ENCODE measurements at places on chromosomes 7 and 10.

DNA sequence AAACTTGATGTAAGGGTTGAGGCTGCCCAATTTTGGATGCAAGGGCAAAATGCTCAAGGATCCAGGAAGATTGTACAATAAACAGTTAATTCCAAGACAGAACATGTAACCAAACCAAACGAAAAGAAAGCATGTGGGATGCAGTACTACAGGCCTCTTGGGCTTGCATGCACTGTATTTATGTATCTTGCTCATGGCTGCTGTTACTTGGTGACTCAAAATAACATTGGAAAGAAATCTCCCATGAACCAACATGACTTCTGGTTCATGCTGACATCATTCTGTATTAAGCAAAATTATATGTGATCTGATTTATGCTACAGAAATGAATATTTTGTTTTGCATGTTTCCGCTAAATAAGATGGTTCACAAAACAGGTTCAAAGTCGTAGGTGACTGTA, 65.9 kb upstream of the FZD1 start:
- DNase-seq = no peak

- DNase-seq = no peak
Observed at GRCh38 chr7:155744971-155745683, 67.1 kb downstream of the SHH start.

DNA sequence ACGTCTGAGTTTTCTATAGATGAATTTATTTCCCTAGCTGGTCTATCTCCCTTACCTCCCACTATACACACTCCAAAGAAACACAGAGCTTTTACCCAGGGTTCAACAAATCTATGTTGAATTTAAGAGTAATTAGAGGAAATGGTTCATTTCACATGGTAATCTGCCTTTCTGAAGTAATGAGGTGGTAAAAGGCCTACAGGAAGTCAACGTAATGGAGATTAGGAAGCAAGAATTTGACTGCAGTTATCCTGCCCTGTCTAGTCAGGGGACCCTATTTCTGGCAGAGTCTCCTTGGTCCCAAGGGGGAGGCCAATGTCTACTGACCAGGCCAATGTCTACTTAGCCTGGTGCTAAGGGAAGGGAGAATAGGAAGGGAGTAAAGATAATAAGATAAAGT, 21.4 kb upstream of the SIRT1 start:
- DNase-seq = no peak

- DNase-seq = no peak
Observed at GRCh38 chr7:132574223-132574622, 2.0 kb downstream of the PLXNA4 start.

DNA sequence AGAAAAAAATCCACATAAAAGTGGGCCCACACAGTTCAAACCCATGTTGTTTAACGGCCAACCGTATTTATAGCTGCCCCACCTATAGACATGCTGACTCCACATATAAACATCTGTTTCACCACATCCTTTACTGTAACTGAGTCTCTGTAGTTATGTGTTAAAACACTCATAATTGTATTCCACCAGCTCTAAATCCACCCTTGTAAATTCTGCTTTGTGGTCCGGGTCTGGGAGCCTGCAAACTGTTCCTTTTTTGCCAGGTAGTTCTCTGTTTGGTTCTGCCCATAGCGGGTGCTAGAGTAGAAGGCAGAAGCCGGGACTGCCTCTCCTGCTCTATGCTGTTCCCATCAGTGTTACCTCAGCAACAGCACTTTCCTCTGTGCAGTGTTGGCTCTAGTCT, 20.2 kb upstream of the FHIP2A start:
- DNase-seq = no peak

- DNase-seq = no peak
Observed at GRCh38 chr7:47405286-47405904, 176.5 kb downstream of the TNS3 start.

DNA sequence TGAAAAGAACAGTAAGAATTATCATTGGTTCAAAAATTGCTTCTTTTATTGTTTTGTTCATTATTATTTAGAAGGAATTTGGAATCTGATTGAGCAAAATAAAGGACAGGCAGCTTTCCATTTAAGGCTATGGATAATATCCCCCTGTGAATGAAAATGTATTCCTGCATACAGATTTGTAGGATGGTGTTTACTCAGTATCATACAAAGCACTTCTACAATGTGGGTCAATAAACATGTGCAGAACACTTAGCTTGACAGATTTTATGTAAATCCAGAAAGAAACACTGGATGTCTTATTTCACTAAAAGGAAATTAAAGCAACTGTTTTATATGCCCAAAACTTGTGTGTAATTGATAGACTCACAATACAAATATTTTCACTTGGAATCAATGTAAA, 189.7 kb downstream of the THSD7A start:
- no peak for DNase-seq

DNA sequence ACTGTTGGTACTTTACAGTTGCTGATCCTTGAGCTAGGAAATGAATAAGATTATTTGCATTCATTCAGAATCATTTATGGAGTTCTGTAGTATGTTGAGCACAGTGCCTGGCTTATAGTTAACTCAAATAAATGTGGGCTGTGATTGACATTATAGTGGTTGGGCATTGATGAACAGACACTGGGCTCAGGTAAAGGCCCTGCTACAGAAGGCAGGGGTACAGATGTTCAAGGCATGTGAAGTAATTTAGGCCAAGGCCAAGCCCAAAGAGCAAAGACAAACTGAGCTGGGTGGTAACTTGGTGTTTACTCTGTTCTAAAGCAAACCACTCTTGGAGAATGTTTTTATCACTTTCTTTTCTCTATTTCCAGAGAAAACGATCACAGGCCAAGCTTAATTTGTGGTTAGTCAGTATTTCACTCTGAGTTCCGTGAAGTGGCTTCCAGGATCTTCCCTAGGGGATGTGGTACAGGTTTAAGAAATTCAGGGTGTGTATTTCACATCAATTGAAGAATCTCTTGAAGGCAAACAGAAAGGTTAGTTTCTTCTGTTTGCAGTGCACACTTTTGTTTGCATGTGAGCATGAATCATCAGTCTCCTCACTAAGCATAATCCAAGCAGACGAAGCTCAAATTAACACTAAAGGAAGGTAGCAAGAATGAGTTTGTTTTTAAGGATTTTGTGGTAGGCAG, 113.9 kb upstream of the PRR15 start:
- no peak for DNase-seq

GRCh38 chr10:51960494-51960895, 261.1 kb upstream of the CSTF2T start:
- no peak for DNase-seq

- no peak for DNase-seq
Observed at GRCh38 chr10:73000973-73001372, 46.4 kb upstream of the PLA2G12B start.

DNA sequence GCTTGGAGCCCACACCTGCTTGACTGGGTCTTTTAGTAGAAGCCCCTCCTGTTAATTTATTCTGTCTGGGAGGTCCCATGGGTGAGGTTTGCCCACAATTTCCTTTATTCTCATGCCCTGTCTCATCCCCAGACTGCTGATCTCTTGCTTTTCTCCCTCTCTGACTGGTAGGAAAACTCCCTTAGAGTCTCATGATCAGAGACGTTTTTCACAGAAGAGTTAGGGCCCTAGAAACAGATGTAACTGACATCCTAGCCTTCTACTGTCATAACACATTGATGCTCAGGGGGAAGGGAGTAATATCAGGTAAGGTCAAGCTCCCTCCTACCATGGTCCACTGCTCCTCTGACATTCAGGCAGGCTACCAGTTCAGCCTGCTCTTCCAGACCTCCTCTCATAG, 43.7 kb upstream of the WASL start:
- DNase-seq = no peak

DNA sequence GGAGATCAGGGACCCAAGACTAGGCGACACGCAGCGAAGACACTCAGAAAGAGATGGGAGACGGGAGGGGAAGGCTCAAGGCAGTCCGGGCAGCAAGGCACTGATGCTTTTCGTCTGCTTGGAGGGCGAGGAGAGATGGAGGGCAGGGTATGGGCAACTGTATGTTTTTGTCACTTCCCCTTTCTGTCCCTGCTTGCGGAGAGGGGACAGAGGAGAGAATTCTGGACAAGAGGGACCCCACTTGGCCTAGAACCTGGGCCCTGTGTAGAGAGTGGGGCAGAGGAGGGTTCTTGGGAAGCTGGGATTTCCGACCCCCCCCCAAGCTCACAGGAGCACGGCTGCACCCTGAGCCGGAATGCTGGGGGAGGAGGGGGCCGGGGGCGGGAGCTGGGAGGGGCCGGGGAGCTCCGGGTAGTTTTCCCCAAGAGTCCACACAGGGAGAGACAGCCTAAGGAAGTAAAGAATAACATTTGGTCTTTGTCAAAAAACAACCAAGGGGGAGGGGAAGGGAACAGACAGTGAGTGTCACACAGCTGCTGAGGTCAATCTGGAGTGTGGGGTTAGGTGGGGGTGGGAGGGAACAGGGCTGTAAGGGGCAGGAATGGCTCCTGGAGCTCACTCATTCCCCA, 1.8 kb downstream of the LRCH4 start:
- DNase-seq = no peak

- DNase-seq = no peak
Observed at GRCh38 chr7:85454904-85455303, 268.0 kb upstream of the SEMA3D start.

GRCh38 chr10:12418000-12418399, 68.7 kb downstream of the CAMK1D start:
- DNase-seq = no peak

- no peak for DNase-seq
Observed at GRCh38 chr10:3774814-3775695, 10.0 kb downstream of the KLF6 start.

DNA sequence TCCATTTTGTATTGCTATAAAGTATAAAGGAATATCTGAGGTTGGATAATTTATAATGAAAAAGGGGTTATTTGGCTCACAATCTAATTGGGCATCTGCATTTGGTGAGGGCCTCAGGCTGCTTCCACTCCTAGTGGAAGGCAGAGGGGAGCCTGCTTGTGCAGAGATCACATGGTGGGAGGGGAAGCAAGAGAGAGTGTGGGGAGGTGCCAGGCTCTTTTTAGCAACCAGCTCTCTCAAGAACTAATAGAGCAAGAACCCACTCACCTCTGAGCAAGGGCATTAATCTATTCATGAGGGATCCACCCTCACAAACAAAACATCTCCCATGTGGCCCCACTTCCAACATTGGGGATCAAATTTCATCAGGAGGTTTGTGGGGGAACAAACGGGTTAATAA, 64.6 kb downstream of the OGDH start:
- no peak for DNase-seq

- no peak for DNase-seq
Observed at GRCh38 chr7:106749165-106749564, 88.2 kb upstream of the CCDC71L start.

DNA sequence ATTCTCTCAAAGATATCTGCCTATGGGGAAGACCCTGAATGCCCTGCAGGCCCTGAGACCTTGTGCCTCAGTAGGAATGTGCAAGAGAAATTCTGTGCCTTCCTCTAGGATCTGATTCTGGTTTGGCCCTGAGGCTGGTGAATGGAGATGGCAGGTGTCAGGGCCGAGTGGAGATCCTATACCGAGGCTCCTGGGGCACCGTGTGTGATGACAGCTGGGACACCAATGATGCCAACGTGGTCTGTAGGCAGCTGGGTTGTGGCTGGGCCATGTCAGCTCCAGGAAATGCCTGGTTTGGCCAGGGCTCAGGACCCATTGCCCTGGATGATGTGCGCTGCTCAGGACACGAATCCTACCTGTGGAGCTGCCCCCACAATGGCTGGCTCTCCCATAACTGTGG, 15.7 kb downstream of the DMBT1 start:
- DNase-seq = no peak

DNA sequence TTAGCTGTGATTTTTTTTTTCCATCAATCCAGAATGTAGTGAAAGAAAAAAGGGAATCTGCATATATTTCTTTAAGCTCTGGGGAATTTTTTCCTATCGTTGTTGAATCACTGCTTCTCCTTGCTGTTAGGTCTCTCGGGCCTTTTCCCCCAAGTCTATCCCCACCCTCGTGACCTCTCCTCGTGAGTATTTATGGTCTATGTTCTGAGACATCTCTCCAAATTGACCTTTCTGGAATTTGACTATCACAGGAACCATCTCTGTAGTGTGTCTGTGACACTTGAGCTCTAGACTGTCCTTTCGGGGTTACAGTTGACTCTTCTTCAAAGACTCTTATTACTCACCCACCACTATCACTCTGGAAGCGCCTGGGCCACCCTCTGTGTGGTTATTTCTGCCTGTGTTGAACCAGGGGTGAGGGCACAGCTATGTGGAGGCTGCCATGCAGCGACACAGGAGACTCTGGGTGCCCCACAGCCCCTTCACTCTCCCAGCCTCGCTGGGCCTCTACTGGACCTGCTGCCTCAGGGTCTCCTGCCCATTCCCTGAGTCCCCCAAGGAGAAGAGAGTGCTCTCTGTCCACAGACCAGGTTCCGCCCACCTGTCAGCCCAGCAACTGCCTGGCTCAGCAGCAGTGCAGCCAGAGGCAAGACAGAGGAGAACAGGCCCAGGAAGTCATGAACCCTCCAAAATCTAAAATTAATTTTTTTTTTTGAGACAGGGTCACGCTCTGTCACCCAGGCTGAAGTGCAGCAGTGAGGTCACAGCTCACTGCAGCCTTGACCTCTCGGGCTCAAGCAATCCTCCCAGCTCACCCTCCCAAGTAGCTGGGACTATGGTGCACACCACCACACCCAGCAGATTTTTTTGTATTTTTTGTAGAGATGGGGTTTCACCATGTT, 45.7 kb upstream of the PTPRN2 start:
- no peak for DNase-seq

GRCh38 chr10:132193907-132194552, 7.3 kb downstream of the DPYSL4 start:
- no peak for DNase-seq

DNA sequence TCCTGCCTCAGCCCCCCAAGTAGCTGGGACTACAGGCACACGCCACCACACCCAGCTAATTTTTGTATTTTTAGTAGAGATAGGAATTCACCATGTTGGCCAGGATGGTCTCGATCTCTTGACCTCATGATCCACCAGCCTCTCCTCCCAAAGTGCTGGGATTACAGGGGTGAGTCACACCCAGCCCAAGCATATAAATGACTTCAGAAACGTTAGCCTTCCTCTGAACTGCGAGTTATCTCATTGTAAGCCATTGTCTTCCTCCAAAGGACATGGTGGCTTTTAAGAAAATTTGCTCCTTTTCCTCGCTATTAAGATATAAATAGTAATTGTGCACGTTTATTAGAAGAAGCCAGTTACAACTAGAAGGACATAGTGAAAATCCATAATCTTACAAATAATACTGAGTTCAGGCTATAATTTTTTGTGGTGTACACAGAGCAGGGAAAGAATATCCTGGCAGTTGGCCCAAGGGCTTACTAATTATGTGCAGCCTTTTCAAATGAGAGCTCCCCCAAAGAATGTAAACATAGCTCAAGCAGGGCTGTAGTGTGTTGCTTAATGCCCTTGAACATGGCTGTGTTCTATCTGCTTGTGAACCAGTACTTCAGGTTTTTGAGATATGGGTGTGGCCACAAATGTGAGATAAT, 495.8 kb downstream of the PARD3 start:
- DNase-seq = no peak

- no peak for DNase-seq
Observed at GRCh38 chr7:114630201-114630990, 215.8 kb downstream of the FOXP2 start.

- no peak for DNase-seq
Observed at GRCh38 chr7:74304550-74304949, 15.3 kb downstream of the CLIP2 start.

Measured in stimulated activated CD4-positive, alpha-beta T cell treated with anti-CD3 and anti-CD28 coated beads, Interleukin-15, amount 100 ng/mL, for 1 hour (primary cell).